CD4-positive, alpha-beta T cell (primary cell): ENCODE measurements at places on chromosomes 12 and 14.

GRCh38 chr14:23930742-23931141, 22.8 kb upstream of the DHRS4 start:
- no peak for DNase-seq

DNA sequence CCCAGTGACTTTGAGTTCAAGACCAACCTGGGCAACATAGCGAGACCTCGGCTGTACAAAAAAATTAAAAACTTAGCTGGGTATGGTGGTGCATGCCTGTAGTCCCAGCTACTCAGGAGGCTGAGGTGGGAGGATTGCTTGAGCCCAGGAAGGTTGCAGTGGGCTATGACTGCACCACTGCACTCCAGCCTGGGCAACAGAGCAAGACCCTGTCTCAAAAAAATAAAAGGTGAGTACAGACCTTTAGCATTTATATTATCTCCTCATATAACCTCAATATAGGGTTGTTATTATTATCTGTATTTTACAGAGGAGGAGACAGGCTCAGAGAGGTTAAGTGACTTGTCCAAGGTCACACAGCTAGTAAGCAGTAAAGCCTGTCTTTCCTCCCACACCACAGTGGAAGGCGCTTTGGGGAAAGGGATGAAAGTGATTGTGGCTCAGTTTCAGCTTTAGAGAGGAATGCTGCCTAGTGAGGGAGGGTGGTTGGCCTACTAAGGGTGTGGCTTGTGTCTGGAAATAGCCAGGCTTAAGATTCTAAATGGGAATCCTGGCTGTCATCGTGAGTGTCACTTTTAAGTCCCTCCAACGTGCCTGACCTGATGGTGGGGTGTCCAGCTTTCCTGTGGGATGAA, 7.2 kb downstream of the TPCN1 start:
- DNase-seq = no peak

GRCh38 chr14:104687601-104688504, 1.6 kb upstream of the INF2 start:
- no peak for DNase-seq

GRCh38 chr12:55925870-55926737, 1.6 kb downstream of the PYM1 start:
- no peak for DNase-seq

DNA sequence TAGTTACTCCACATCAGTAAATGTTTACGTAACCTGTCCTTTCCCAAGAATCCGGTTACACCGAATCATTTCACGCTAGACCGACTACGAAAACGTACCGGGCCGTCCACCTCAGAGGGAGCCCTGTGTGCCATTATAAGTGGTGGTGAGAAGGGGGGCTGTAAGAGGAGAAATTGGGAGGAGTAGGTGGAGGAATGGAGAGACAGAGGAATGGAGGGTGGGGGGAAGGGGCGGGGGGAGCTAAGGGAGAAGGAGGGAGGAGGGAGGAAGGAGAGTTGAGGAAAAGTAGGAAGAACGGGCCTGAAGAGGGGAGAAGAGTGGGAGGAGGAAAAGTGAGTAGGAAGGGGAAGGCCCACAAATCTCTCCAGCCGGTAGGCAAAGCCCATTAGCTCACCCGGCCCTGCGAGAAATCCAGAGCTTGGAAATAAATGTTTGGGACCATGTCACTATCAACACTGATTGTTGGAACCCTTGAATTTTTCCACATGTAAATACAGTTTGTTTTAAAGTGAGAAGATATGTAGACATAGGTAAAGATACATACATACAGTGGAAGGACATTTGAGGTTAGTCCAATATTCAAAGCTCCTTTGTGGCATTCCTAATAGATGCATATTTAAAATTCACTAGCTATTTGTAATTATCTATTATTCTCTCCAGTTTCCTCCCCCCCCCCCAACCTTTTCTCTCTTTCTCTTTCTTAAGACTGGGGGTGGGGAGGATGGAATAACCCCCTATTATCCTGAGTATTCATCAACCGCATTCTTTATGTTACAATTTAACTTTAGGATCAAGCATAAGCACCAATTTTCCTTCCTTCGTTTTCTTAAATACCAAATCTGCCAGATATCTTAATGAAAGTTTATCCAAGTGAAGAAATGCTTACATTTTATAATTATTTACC, 2.1 kb upstream of the FOXG1 start:
- no peak for DNase-seq

- DNase-seq = peak; percentile 26
Measured at GRCh38 chr14:99273766-99274345, 1.9 kb upstream of the BCL11B start.

DNA sequence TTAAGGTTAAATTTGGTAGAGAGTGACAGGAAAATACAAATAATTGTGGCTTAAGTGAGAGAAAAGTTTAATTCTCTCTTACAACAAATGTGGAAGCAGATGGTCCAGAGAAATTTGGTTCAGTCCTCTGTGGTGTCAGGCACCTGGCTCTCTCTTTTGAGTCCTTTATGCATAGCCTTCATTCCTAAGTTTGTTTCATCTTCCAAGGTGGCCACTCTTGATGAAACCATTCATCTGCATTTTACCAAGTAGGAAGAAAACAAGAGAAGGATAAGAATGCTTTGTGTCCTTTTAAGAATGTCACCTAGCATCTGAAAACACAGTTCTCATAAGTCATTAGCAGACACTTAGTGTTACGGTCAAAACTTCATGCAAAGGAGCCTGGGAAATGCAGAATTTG, 442.5 kb downstream of the CCER1 start:
- no peak for DNase-seq

DNA sequence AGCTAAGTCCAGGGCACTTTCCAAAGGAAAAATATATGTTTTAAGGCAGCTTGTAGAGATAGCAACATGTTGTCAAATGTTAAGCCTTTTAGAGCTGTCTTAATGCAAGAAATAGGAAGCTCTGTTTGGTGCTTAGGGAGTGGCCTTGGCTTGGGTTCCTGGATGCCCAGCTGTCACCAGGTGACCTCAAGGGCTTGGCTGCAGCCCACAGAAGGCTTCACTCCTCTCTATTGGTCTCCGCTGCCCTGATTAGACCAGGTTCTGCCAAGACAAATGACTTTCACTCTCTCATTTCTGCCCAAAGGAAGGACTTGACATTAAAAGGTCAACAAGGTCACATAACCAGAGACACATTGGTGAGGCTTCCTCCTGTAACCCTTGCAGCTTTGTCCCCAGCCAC, 76.8 kb downstream of the WSCD2 start:
- no peak for DNase-seq

DNA sequence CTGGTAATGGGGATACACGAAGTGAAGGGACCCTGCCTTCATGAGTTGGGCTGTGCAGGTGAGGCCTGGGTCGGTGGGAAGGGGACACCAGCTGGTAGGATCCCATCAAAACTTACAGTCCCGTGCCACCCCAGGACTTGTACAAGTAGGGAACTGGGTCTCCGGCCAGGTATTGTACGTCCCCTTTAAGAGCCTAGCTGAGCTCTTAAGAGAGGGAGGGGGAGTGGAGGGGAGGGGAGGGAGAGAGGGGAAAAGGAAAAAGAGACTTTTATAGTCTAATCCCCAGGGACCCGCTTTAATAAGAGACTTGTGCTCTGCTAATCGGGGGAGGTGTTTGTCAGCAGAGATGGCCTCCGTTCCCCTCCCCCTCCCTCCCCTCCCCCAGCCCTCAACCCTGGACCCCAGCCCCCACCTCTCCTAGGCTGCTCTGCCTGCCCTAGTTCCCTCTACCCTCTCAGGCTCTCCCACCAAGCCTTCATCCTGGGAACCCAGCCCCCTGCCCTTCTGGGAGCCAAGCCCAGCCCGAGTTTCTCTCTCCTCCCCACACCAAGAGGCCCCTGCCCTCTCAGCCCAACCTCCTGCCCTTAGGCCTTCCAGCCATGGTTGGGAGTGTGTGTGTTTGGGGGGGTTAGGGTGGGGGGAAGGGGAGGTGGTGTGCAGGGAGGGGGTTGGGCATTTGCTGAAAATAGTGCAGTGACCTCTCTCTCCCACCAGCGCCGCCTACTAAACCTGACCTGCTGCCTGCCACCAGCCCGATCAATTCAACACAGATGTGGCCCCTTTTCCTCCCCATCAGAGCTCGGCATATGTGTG, 2.6 kb downstream of the GDF11 start:
- DNase-seq = no peak

- peak; percentile 21 for DNase-seq
Measured at GRCh38 chr12:89384050-89384758, 31.9 kb upstream of the DUSP6 start.

- no peak for DNase-seq
Measured at GRCh38 chr12:52835271-52836041, 1.3 kb upstream of the KRT79 start.

GRCh38 chr12:50314636-50315312, 31.5 kb upstream of the LIMA1 start:
- no peak for DNase-seq

DNA sequence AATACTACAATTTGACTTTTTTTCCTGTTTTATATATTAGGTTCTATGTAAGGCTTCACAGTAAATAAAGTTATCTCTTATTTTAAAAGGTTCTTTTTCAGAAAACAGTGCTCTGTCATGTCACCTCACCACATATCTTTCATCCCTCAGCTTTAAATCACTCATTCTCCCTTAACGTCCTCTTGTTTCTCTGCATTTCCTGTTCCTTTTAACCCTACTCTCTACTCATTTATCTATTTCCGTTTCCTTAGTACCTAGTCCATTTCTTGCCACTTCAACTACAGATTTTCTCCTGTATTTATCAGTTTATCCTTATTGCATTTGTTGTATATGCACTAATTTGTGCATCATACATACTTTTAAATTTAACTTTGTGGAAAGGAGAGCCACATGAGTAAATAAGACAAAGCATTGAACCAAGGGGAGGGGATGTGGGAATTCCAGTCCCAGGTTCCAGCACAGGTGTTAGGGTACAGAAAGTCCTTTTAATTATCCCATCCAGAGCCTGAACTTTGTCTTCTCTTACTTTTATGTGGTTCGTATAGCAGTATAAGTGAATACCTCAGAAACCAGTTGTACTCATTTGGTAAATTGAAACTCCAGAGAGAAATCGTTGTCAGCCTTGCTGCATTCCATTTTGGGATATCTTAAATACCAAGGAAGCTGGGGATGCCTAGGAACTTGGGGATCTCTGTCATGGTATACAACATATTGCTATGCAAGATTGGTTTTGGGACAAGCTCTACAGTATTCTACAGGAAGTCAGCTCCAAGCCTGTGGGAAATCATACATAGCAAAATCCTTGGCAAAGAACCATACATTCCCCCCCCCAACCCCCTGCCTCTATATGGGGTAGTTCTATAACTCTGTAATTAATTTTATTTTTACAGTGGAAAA, 120.5 kb downstream of the DIP2B start:
- DNase-seq = no peak

DNA sequence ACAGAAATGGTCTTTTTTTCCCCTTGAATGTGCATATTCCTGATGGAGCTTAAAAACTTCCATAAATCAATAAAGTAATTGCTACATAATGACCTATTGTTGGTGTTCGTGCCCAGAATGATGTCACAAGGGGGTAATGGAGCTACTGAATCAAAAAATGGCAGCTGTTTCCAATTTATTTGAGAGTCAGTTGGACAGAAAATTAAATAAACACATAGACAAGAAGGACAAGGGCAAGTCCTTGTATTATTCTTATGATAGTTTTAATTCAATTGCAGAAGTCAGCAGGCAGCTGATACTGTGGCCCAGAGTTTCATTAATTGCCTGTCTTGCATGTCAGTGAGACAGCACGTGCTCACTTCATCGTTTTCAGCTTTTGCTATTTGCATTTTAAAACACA, 473.5 kb downstream of the ETNK1 start:
- DNase-seq = no peak

DNA sequence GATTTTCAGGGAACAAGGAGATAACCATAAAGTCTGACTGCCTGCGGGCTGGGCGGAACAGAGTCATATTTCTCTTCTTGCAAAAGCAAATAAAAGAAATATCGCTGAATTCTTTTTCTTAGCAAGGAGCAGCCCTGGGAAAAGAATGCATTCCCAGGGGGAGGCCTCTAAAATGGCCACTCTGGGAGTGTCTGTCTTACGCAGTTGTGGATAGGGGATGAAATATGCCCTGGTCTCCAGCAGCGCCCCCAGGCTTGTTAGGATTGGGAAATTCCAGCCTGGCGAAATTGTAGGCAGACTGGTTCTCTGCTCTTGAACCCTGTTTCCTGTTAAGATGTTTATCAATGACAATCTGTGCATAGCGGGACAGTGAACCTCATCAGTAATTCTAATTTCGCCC, 40.5 kb downstream of the PCNX1 start:
- DNase-seq = no peak

- DNase-seq = no peak
Measured at GRCh38 chr12:71786829-71787228, 32.2 kb downstream of the RAB21 start.

- no peak for DNase-seq
Measured at GRCh38 chr14:48914382-48914781, 671.8 kb downstream of the RPS29 start.
